ENCODE measurements at places on chromosomes 3 and 15.
A peak's percentile ranks its signal among the peaks of the same experiment; 100 is the strongest.

GRCh38 chr15:31871166-31871886 lies 159.0 kb upstream of the CHRNA7 start:
- DNase-seq = peak; percentile 40

GRCh38 chr15:100672959-100673358 lies 70.6 kb downstream of the ASB7 start:
- no peak for DNase-seq

- DNase-seq = no peak
These were observed 83.3 kb downstream of the NR2E3 start for GRCh38 chr15:71893691-71894090.

- DNase-seq = no peak
These were observed 98.1 kb upstream of the UBE2E2 start for GRCh38 chr3:23105048-23105447.

DNA sequence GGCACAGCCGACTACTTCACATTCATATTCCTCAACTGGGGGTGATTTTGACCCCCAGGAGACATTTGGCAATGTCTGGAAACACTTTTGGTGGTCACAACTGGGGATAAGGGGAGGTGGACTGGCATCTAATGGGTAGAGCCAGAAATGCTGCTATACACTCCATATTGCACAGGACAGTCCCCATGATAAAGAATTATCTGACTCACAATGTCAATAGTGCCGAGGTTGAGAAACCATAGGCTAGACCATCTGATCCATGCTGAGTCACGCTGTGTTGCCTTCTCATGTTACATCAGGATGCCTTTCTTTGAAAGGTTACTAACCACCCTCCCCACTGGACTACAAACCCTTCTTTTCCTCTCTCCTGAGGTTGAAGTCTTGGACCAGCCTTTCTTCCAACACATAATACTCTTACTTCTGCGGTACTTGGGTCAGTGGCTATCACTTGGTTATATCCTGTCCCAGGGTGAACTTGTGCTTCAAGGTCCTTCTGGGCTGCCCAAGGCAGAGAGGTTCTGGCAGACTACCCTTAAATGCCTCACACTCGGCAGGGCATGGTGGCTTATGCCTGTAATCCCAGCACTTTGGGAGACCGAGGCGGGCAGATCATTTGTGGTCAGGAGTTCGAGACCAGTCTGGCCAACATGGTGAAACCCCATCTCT lies 68.8 kb downstream of the CTNNB1 start:
- peak; percentile 50 for DNase-seq

GRCh38 chr3:69009559-69010410 lies 3.7 kb downstream of the EOGT start:
- DNase-seq = no peak

DNA sequence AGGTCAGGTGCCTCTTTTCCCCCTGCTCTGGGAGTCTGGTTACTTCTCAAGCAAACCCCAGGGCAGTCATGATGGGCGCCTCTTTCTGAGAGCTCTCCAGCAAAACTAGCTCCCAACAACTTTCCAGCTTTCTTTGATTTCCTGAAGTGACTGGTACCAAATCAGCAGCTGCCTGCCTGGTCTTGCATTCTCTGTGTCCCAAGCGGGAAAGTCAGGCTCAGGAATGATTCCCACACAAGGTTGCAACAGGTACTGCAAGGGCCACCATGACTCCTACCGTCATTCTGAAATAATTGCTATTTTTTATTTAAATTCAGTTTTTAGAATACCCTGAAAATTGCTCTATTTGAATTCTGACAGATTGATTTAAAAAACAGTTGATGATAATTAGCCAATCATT lies 658.7 kb downstream of the SQOR start:
- no peak for DNase-seq

DNA sequence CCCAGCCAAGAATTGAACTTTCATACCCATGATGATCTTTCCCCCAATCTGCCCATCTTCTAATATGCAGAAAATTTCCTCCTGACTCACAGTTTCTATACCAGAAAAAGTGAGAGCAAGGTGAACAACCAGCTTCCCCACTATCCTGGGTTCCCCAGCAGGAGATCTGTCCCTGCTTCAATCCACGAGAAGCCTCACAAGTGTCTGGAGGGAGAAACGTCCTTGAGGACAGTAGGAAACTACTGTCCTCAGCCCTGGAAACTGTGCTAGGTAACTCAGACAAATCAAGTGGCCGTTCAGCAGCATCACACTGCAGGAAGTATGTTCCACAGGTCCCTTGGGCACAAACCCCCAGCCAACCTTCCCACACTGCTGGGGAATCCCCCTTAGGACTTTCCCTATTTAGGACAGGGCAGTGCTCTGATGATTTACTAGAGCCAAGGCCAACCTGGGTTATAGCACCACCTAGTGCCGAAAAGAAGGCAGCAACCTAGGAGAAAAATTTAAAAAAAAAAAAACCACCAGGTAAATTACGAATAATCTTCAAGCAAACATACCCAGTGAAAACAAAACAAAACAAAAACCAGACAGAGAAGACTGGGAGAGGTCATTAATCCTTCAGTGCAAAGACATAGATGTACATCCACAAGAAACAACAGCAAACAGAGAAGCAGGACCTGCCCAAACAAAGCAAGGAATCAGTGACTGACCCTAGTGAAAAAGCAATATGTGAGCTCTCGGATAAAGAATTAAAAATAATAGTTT lies 36.0 kb downstream of the MORC1 start:
- peak; percentile 87 for DNase-seq

- DNase-seq = no peak
These were observed 2.9 kb upstream of the EPHA3 start for GRCh38 chr3:89104499-89104898.

GRCh38 chr3:126433496-126434263 lies 39.0 kb downstream of the CFAP100 start:
- no peak for DNase-seq

- peak; percentile 43 for DNase-seq
These were observed 338.3 kb upstream of the ZNF385D start for GRCh38 chr3:22089284-22089683.

- DNase-seq = peak; percentile 49
These were observed 122.0 kb upstream of the MELTF start for GRCh38 chr3:197151580-197151979.

DNA sequence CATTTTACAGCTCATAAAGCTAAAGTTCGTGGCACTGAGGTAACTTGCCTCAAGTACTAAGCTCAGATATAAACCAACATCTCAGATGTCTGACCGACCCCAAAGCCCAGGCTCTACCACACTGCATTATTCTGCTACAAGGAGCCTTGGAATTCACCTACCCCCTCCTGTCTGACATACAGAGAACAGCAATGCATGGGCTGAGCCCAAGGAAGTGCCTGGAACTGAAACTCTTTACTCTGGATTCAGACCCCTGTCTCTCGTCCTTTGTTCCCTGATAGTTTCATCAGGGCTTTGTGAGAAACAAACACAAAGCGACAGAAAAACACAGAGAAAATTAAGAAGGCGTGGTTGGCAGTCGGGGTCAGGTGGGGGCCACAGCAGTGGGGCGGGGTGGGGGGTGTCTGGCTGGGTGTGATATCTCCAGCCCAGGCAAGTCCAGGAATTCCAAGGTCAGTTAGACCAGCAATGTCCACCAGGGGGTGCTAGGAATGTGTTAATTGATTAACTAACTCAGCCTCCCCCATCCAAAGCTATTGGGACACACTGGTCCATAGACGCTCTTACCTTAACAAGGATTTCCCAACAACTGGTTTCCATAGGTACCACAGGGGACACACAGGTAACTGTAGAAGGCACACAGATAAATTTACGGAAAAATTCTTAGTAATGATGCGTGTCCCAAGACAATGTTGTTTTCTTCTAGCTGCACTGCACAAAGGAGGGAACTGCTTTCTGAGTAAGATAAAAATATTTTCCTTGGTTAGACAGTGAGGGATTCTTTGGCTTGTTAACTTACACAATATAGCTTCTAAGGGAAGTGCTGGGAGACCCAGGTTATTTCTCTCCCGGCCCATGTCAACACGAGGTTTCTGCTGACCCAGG lies 18.8 kb upstream of the SSUH2 start:
- DNase-seq = peak; percentile 77

All from suppressor macrophage treated with lipopolysaccharide for 1 hour (primary cell).